ENCODE measurements at places on chromosomes 3 and 15.

GRCh38 chr15:66130496-66131034 is 123.0 kb downstream of the MEGF11 start:
- no peak for DNase-seq

DNA sequence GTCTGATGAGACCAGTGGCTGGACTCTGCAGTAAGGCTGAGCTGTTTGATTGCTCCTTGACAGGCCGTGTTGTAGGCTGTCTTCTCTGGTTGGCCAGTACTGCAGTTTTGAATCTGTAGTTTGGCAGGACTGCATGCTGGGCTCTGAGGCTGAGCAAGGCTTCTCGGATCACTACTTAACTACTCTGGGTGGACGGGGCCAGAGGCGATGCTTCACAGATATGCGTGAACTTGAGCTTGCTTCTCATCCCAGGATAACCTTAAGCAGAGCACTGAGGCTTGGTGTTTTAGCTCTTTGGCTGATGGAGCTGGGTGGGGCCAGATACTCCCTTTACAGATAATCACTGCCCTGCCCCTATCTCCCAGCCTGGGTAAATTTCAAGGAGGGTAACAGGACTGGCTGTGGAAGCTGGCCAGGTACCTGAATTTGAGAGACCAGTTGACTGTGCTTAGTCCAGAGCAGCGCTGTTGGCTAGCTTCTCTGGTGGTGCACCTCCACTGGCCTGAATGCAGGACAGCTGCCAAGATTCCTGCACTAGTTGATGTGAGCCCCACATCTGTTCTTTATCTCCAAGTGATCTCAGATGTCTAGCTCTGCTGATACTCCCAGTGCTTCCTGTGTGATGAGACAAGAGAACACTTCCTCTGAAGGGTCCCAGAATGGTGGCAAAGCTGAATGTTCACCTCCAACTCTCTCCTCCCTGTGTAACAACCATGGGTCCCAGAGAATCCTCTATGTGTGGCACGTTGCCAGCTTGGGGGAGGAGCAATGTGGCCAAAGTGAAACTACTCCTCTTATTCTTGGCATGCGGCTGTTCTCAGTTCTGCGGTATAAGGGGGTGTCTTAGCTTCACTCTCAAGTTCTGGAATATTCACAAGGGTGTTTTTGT is 37.9 kb downstream of the RPL39L start:
- DNase-seq = peak; percentile 38

DNA sequence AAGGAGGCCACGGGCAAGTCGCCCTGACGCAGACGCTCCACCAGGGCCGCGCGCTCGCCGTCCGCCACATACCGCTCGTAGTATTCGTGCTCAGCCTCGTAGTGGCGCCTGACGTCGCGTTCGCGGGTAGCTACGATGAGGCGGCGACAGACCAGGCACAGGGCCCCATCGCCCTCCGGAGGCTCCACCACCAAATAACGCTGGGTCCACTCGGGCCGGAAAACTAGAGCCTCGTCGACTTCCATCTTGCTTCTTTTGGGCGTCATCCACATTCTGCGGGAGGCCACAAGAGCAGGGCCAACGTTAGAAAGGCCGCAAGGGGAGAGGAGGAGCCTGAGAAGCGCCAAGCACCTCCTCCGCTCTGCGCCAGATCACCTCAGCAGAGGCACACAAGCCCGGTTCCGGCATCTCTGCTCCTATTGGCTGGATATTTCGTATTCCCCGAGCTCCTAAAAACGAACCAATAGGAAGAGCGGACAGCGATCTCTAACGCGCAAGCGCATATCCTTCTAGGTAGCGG is at the start of gene EPM2AIP1:
EPM2AIP1 (minus strand) TSS at position 326 of the 520 bp plus-strand sequence; CDS start at position 272, 54 bp downstream.
- no peak for DNase-seq

DNA sequence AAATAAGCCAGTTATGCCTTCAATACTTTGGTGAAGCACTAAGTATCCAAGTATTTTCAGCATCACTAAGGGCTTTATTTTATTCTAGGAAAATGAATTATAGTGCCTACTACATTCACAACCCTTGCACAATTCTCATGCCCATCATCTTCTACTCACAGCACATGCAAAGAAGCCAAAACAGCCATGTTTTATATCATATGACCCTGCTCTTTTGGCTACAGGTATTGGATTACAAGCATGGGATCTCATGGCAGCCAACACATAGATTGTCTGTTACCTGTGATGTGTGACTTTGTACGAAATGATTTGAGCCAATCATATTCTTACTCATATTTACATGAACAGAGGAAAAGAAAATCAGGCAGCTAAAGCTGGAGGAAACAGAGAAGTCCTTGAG is 38.6 kb downstream of the STT3B start:
- no peak for DNase-seq

GRCh38 chr3:21893242-21893641 is 142.2 kb upstream of the ZNF385D start:
- no peak for DNase-seq

- DNase-seq = no peak
Observed at GRCh38 chr3:100899440-100900091, 93.7 kb downstream of the ABI3BP start.

- no peak for DNase-seq
Observed at GRCh38 chr3:171672124-171672523, 138.2 kb downstream of the PLD1 start.

GRCh38 chr15:42933886-42934667 is 13.5 kb upstream of the TTBK2 start:
- no peak for DNase-seq

DNA sequence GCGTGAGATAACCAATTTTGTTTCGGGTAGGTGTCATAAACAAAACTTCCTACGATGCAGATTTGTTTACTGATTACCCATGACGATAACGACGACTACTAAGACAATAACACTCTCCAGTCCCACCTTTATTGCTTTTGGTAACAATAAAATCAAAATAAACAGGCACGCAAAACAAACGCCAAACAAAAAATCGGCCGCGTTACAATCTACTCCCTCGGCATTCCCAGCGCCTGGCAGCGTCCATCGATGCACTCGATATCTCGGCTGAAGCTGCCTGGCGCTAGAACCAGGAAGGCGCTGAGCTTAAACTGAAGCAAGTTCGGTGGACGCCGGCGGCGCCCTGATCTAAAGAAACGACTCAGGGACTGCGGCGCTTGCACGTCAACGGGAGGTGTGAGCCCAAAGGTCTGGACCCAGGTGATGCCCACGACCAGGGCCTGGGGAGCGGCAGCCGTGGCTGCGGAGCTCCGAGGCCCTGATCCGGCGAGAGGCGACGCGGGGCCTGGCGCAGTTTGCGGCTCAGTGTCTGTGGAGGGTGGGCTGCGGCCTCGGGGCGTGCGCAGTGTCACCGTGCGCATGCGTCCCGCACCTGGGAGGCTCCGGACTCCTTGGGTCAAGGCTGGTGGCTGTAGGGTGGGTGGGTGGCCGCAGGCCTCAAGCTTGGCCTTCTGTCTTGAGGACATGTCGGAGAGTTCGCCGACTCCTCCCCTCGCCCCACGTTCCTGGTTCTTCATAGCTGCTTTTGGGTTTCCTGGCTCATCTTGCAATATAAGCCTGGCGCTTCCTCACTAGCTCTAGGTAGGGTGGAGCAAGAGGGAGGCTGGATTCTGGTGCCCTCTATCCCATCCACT is at the start of gene RSRC1:
RSRC1 (plus strand) TSS at position 286 of the 854 bp plus-strand sequence. CDS start 12,016 bp downstream, outside the sequence.
- peak; percentile 76 for DNase-seq

- no peak for DNase-seq
Observed at GRCh38 chr15:34338347-34338746, 766 bp upstream of the SLC12A6 start.

- no peak for DNase-seq
Observed at GRCh38 chr3:45575386-45575923, 19.1 kb upstream of the LIMD1 start.

DNA sequence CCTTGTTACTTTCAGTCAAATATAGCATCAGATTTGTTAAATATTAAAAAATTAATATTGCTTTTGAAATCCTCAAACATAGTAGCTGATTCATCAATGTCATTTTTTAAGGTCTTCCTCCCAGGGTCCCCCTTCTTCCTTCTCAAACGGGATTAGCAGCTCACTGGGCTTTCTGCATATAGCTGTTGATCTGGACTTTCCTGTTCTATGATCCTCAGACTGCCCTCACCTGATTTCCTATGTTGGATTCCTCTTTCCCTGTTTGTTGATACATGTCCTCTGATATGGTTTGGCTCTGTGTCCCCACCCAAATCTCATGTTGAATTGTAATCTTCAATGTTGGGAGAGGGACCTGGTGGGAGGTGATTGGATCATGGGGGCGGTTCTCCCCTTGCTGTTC is 5.8 kb downstream of the GUCA1C start:
- no peak for DNase-seq

- no peak for DNase-seq
Observed at GRCh38 chr3:192246847-192247559, 480.3 kb downstream of the FGF12 start.

DNA sequence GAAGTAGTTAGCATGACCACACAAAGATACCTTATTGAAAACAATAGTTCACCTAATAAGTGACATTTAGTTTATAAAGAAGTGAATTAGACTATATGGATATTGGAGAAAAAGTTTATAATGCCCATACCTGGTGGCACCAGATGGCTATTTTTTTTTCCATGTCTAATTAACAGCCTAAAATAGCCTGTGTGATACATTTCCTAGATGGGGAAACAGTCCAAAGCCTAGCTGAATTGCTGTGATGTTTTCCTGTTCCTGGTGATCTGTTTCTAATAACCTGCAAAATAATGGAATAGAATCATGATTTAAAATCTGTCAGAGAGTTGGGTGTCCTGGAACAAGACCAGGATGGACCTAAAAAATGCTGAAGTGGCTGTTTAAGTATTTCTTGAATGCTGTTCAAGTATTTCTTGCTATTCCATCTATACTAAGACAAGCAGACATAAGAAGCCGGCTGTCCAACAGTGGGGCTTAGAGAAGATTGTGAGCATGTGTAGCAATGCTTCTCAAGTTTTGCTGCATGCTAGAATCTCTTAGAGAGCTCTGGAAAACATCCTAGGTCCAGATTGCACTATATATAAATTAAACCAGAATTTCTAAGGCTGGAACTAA is 31.3 kb downstream of the LRRC3B start:
- no peak for DNase-seq

DNA sequence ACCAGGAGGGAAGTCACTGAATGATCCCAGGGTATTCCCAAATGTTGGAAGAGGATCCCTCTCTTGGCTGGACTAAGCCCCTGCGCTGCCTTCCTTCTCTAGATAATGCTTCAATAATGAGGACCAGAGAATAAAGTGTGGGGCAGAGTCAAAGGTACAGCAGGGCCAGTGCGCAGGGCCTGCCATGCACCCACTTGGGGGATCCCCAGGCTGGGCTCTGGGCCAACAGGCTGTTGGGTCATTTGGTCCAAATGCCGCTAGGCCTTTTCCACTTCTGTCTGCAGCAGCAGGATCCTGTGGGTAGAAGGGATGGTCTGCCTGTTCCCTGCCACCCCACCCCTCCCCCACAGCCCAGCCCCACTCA is 5.7 kb upstream of the CLK3 start:
- no peak for DNase-seq

Data from CD4-positive, alpha-beta T cell treated with Interferon gamma for 1 hour (primary cell).